A549 treated with DMSO at 1 μM for 4 hours (cell line): ENCODE measurements at places on chromosomes 7 and 10. TPM values are rescaled to one million over a fixed set of nuclear protein-coding genes. Genes with fewer than 3 reads are reported as not detected.

The NKX1-2 gene
- total RNA-seq, result 0.03 to 0.04 TPM in 2 of 5 replicates, not detected in the others

The GRID2IP gene
- 0.02 to 0.05 TPM in 2 of 5 replicates, not detected in the others for total RNA-seq

The ZNF804B gene
- not detected in 5 replicates for total RNA-seq

The MEST gene
- total RNA-seq, result 35.0 to 43.1 TPM (median 40.3 TPM) in 5 replicates

The TAS2R5 gene
- total RNA-seq, result 0.37 to 0.81 TPM (median 0.46 TPM) in 4 of 5 replicates, not detected in the other

The MMD2 gene
- total RNA-seq, result not detected in 5 replicates

The CNPY1 gene
- not detected in 5 replicates for total RNA-seq

The OR6V1 gene
- total RNA-seq, result not detected in 5 replicates

The TFR2 gene
- total RNA-seq, result 2.3 to 3.1 TPM (median 2.6 TPM) in 5 replicates

The STX1A gene
- 60.0 to 84.0 TPM (median 75.3 TPM) in 5 replicates for total RNA-seq

The CH25H gene
- total RNA-seq, result 0.06 to 0.07 TPM in 2 of 5 replicates, not detected in the others

The LRRC4 gene
- not detected in 5 replicates for total RNA-seq
